ENCODE measurements at places on chromosomes 7 and 10. TPM values are rescaled to one million over a fixed set of nuclear protein-coding genes. Genes with fewer than 3 reads are reported as not detected.

The STRIP2 gene
- 5.5 TPM for total RNA-seq

The PPA1 gene
- 124 TPM for total RNA-seq

The CREB5 gene
- 14.7 TPM for total RNA-seq

The GIMAP2 gene
- not detected for total RNA-seq

The CYP2E1 gene
- 0.38 TPM for total RNA-seq

The ANXA8L1 gene
- total RNA-seq, result 4.2 TPM

The MAGI2 gene
- 0.81 TPM for total RNA-seq

The IFIT2 gene
- 2.2 TPM for total RNA-seq

The PURB gene
- 12.9 TPM for total RNA-seq

The SPDYE2B gene
- not detected for total RNA-seq

The NUTM2E gene
- not detected for total RNA-seq

The FGFBP3 gene
- total RNA-seq, result 0.33 TPM

The SPOCK2 gene
- total RNA-seq, result 17.8 TPM

The CRCP gene
- 30.0 TPM for total RNA-seq
